ENCODE measurements at places on chromosomes 2 and 18.

DNA sequence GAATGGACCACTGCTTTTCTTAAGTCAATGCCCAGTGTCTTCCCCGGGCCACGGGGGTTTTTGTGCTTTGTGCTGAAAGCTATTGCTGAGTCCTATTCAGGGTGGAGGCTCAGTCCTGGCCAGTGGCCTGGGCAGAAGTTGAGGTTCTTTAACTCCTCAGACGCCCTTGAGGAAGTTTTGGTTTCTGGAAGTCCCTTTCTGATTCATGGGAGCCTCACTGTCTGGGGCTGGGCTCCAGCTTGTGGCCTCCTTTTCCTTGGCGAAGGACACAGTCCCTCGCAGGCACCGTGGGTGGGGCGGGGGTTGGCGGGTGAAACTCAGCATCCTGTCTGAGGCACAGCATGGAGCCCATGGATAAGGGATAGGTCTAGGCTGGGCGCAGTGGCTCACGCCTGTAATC lies 465.2 kb upstream of the HS6ST1 start:
- peak; percentile 5 for DNase-seq

DNA sequence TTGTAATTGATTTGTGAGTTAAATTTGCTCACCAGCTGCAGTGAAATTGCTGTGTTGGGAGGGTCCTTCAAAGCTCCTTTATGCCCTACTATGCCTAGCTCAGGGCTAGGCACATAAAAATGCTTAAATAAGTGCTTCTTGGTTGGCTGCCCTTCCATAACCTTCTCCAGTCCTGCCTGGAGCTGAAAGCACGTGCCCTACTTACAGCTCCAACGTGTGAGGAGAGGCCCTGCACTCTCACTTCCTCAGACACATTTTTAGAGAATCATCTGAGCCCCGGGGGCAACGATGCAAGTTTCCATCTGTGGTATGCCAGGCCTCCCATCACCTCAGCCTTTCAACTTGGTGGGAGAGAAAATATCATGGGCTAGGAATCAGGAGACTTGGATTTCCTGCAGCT lies 202.7 kb downstream of the BCL11A start:
- DNase-seq = no peak

DNA sequence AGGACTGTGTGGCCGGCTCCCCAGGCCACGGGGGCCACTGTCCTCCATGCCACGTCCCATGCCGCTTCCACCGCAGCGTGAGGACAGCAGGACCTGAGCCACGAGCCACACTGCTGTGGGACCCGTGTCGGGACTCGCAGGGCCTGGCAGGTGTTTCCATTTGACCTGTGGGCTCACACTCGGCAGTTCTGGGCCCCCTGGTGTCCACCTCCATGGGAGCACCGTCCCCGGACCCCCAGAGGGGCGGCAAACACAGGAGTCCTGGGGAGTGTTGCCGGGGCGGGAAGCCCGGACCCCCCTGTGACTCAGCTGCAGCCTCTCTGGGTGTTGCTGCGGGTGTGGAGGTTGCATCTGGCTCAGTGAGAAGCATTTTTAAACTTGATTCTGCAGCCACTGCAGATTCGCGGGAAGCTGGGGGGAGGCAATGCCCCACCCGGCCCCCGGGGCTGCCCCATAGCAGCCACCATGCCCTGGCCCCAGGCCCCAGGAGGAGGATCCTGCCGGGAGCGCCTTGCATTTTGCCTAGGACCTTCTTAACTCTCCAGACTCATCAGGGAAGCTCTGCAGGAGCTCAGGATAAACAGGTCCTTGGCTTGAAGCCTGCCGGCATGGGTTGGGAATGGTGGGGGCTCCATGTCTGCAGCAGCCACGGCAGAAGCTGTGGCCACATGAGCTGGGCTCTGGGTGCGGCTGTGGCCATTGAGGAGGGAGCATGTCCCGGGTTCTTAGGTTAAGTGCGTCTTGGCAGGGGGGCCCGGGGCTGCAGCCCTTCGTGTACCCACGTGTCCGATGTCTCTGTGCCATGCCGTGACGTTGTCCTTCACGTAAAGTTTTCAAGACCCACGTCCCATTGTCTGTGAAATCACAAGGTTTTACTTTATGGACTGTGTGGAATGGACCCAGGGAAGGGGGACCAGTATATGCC lies 30.9 kb downstream of the NFATC1 start:
- no peak for DNase-seq

GRCh38 chr2:143955401-143956065 lies 564.4 kb downstream of the ZEB2 start:
- DNase-seq = no peak

DNA sequence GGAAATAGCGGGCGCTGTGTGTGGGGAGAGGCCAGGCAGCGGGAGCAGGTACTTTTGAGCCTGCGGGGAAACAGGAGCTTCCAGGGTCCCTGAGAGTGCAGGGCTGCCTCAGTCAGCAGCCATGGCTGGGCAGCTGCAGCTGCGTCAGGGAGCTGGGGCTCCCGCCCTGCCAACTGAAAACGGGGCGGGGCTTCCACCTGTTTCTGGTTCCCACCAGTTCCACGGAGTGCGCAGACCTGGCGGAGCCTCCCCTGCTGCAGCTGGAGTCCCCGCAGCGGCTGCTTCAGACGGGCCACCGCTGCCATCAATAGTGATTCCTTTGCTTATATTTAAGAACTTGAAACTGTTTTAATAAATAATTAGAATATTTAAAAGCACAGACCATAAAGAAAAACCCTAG lies 30.6 kb upstream of the RPRM start:
- no peak for DNase-seq

GRCh38 chr2:157936406-157936805 lies 60.3 kb upstream of the ACVR1 start:
- DNase-seq = no peak

DNA sequence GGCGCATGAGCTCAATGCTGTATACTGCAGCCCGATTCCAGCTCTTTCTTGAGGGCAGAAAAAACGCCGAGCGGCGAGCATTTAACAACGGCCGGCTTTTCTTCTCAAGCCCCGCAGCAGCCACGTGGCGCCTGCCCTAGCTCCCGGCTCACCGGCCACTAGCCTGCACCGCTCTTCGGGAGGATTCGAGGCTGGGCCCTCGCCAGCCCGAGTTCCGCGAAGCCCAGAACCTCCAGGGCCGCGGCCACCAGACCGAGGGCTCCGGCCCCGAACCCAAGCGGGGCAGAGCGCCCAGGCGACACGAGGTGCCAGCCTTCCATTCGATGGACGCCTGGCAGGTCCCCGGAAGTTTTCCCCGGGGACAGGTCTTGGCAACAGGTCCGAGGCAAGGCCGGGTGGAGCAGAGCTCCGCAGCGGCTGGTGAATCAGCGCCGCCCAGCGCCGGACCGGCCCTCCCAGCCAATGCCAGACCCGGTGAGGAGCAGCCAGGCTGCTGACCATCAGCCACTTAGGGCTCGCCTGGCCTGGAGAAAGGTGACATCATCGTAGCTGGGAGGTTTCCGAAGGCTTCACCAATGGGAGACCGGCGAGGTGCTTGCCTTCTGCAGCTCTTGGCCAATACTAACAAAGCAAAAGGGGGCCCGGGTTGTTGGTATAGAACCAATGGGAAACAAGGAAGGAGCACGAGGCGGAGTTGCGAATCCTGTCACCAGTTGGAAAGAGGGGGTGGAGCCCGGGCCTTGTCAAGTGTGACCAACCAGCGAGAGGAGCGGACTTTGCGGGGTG lies 552 bp upstream of the MXD1 start:
- peak; percentile 93 for DNase-seq

DNA sequence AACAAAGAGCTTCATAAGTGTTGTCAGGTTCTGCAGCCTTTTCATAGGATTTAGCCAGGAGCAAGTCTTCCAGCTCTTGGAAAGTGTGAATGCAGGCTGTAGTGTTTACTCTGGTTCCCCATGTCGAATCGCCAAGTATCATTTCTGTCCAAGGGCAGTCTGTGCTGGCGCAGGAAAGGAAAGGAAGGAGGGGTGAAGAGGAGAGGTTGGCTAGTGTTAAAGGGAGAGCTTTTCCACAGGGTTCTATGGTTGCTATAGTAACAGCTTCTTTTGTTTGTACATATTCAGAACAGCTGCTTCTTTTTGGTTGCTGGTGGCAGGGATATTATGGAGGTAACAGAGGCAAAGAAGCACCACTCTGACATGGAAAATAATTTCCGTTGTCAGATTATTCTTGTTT lies 69.9 kb downstream of the KCNH7 start:
- DNase-seq = no peak

GRCh38 chr2:79771493-79771892 lies 258.6 kb downstream of the CTNNA2 start:
- DNase-seq = no peak

DNA sequence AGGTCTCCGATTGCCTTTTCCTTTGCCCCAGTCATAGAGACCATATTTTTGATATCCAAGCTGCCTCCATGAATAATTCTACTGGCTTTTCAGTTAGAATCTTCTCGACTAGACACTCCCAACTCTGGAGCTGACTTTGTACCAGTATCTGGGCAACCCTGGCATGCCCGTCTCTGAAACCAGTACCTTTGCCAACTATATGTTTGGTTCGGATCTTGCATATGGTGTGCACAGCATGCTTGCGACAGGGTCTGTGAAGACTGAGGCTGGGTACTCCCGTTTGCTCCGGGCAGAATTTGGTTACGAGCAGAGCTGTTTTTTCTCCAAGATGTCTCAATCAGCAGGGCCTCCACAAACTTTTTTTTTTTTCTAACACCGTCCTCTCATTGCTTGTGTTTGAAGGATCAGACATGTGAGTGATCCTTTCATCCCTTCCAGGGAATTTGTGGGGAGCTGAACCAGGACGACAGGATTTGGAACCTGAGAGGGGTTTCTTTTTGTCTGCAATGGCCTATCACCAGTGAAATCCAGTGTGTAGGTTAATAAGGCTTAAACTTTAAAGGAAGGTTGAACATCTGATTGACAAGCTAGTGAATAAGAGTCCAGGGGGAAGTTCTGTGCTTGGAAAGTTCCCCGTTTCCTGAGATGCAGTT lies 322.3 kb downstream of the MYCN start:
- DNase-seq = no peak

DNA sequence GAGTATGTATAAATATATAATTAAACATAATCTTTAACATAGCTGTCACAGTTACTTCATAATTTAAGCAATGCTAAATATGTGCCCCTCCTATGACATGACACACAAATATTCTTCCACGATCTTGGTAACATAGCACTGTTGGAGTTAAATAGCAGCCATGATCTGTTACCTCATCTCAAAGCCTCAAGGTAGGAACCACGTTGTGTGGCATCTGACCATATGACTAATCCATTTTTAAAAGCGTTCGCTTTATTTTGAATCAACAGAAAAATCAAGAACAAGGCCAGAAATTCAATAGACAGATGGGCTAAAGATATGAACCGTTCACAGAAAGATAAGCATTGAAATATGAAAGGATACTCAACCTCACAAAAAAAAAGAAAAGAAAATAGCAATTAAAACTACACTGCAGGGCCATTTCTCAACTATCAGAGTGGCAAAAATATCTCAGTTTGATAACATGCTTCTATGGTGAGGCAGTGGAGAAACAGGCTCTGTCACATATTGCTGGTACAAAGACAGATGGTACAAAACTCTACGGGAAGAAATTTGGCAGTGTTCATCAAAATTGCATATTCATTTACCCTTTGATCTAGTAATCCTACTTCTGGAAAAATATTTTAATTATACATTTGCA lies 105.9 kb downstream of the TMX3 start:
- no peak for DNase-seq

DNA sequence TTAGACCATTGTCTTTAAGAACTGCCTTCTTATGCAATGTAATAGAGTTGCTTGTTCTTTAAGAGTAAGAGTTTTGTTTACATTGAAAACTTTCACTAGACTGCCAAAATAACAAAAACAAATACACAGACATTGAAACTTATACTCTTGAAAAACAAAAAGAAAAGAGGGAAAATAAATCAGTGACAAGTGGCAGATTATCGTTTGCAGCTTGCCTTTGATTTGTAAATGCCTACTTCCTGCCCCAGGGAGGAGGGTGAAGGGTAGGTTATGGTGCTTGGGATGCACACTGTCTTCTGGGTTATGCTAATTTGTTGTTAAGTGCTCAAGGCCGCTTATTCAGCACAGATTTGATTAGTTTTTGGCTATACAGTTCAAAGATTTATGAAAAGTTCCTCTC lies 198.7 kb downstream of the TGIF1 start:
- DNase-seq = no peak

- DNase-seq = no peak
These were observed 290.5 kb upstream of the REV1 start for GRCh38 chr2:99780276-99780675.

Measured in D341Med (cell line).